Activated CD4-positive, alpha-beta T cell treated with anti-CD3 and anti-CD28 coated beads for 4 hours (primary cell): ENCODE measurements at places on chromosomes 6 and 20.

- DNase-seq: no peak
These were observed 101.6 kb downstream of the LINC00237 start for GRCh38 chr20:21004386-21005076.

DNA sequence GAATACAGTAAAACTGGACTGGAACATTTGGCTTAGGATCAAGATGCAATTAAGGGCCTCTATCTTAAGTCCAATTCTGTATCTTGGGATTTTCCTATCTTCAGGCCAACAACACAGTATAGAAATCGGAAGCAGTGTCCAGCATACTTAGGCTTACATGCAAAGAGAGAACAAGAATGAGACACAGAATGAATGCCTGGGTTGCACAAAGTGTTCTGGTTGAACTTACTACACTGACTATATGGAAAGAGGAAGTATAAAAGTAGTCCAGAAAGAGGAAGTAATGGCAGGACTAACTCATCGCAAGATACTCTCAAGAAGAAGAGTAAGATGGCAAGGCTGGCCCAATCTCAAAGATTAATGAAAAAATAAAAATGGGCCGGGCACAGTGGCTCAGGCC lies 87.6 kb downstream of the BTBD9 start:
- DNase-seq: no peak

DNA sequence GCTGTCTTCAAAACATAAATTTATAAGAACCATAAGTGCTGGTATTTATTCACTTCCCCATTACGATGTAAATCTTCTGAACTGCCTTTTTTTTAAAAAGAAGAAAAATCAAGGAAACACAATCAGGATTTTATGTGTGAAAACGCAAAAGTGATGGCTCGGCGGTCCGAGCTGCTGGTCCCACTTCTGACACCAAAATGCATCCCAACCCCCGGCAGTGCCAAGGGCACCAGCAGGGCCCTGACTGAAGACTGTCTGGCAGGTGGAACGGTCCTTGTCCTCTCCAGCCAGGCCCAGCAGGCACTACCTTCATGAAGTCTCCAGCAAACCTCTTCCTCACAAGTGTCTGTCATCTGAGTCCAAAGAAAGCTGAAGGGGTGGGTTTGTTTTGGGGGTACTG lies 41.2 kb downstream of the TBC1D7 start:
- DNase-seq: no peak

DNA sequence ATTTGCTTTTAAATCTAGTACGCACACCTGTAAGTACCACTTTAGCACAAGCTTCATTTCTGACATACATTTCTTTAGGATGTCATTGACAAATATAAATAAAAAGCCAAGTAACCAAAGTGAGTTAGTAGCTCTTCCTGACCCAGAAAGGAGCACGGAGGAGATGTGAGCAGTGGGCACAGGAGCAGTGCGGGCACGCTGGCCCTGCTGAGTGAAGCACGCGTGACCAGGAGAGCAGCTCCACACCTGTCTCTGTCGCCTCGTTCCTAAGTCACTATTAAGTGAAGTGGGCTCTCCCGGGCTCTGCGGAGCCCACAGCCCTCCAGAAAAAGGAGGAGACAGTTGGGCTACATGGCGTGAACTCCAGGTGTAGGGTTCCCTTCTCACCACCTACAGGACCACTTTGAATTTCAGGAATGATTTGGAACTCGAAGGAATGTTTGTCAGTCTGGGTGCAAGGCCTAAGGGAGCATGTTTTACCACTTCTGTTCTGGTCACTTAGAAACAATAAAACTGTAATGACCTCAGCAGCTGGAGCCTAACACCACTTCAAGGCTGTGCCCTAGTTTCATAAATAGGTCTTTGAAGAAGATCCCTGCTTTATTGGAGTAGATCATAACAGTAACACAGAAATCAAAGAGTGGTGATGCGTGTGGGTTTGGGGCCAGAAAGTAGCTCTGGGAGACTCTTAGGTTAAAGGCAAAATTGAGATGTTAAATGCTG lies 95.9 kb downstream of the FAM120B start:
- no peak for DNase-seq

- DNase-seq: no peak
These were observed 53.2 kb downstream of the GINS1 start for GRCh38 chr20:25460566-25461280.

- DNase-seq: no peak
These were observed 1.4 kb upstream of the EPM2A start for GRCh38 chr6:145736661-145737144.

DNA sequence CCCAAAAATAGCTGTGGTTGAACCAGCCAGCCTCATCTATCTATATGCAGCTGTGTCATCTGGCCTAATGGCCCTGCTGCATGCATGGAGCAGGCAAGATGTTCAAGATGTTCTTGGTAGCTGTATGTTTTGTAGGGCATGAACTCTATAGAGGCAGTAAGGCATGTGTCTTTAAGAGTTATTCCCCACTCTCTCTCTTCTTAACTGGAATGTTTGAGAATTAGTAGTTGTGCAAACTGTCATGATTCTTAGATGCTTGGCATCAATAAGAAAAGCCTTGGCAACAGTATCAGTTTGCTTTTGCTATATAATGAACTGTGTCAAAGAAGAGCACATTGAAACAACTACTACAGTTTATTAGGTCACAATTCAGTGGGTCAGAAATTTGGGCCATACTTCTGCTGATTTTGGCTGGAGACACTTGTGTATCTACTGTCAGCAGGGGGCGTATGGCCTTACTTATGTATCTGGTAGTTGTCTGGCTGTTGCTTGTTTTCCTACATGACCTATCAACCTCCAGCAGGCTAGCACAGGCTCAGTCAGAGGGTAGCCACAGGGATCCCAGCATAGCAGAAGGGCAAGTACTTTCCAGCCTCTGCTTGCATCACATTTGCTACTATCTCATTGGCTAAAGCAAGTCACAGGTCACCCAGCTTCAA lies 56.1 kb upstream of the LAMP5 start:
- DNase-seq: no peak

DNA sequence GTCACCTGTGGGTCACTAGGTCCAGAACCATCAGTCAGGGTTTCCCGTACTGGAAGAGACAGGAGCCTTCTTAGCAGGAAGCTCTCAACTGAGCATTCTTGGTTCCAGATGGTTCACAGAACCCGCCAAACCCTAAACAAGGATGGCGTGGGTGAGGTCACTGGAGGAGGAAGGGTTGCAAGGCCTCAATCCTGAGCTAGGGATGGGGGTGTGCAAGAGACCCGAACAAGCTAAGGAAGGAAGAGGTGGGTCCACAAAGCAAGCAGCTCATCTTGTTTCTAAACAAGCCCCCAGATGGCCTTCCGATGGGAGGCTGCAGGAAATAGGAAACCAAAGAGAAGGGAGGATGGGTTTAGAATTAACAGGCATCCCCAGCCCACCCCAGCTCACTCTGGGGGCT lies 92.7 kb downstream of the PREX1 start:
- no peak for DNase-seq

DNA sequence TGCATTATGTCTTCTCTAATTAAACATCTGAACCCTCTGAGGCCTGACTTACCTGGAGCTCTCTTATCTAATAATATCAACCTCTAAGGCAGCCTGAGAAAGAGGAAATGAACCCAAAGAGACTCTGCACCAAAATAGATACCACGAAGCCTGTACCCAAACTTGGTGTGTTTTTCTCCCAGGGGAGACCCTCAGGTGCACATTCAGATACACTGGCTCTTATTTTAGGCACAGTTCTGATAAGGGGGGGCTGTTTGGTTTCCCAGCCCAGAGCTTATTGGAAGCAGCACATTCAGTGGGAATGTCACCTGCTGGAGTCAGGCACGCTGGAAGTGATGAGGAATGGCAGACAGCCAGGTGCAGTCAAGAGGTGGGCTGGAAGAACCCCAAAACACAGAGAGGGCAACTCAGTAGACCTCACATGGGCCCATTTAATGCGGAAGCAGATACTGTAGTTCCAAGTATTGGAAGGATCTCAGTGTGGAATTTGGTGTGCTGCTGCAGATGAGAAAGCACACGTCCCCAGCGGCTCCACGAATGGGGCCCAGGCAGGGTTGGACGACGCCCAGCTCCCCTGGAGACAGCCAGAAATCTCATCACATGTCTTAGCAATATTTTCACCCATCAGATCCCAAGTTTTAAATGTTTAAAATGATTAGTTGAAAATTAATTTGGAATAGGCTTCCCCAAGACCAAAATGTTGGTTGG lies 9.7 kb upstream of the CCR6 start:
- no peak for DNase-seq

- no peak for DNase-seq
These were observed 13.1 kb downstream of the SIM1 start for GRCh38 chr6:100451577-100451976.

GRCh38 chr6:7647504-7647903 lies 57.5 kb downstream of the SNRNP48 start:
- DNase-seq: no peak

- DNase-seq: no peak
These were observed 93.3 kb downstream of the KCNQ5 start for GRCh38 chr6:72715119-72715518.

GRCh38 chr6:39926668-39927067 lies 7.6 kb downstream of the MOCS1 start:
- no peak for DNase-seq

GRCh38 chr6:136783495-136784270 lies 8.6 kb downstream of the MAP3K5 start:
- DNase-seq: no peak

- no peak for DNase-seq
These were observed 180.5 kb downstream of the IBTK start for GRCh38 chr6:82066991-82067411.

DNA sequence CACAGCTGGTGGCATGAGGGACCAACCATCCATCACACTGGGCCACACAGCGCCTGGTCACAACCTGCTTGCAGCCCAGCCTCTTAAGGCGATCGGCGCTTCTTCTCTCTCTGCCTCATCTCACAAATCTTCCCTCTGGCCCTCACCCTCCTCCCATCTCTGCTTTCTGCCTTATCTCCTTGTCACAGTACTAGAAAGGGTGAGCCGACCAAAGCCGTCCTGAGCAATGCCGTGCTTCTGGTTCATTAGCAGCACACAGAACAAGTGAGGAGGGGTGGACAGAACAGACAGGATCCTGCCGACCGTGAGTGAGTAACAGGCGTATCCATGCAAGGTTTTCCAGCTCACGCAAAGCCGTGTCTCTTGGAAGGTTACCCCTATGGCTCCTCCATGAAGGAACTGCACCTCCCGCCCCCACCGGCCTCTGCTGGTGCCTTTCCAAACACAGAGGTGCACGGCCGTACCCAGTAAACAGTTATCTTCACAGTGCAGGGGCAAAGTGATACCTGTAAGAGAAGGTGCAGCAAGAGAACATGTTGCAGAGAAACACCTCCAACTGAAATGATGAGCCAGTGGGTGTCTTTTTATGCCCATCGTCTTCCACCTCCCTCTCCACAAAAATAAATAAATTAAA lies 331.7 kb downstream of the FARS2 start:
- DNase-seq: no peak

GRCh38 chr20:4415281-4415680 lies 306.4 kb upstream of the PRND start:
- DNase-seq: no peak

- no peak for DNase-seq
These were observed 79.1 kb downstream of the SLC23A2 start for GRCh38 chr20:4922186-4922585.

DNA sequence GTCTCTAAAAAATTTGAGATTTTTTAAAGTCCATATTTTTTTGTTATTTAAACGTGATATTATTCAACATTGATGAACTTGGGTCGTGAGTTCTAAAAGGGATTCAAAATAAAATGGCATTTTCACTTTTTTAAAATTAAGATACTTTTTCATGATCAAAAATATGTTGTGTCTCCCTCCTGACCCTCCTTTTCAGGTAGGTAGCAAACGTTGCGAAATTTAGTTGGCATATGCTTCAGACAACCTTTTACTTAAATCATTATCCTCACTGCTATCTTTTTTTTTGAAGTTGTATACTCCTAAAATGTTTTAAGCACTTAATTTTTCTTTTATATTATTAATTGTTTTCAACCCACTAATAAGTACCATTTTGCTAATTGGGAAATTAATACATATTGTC lies 133.5 kb downstream of the ARHGAP18 start:
- no peak for DNase-seq

- DNase-seq: no peak
These were observed 1692.2 kb downstream of the HACE1 start for GRCh38 chr6:103167345-103168071.

- DNase-seq: no peak
These were observed 53.7 kb upstream of the ZNF217 start for GRCh38 chr20:53647286-53647821.

DNA sequence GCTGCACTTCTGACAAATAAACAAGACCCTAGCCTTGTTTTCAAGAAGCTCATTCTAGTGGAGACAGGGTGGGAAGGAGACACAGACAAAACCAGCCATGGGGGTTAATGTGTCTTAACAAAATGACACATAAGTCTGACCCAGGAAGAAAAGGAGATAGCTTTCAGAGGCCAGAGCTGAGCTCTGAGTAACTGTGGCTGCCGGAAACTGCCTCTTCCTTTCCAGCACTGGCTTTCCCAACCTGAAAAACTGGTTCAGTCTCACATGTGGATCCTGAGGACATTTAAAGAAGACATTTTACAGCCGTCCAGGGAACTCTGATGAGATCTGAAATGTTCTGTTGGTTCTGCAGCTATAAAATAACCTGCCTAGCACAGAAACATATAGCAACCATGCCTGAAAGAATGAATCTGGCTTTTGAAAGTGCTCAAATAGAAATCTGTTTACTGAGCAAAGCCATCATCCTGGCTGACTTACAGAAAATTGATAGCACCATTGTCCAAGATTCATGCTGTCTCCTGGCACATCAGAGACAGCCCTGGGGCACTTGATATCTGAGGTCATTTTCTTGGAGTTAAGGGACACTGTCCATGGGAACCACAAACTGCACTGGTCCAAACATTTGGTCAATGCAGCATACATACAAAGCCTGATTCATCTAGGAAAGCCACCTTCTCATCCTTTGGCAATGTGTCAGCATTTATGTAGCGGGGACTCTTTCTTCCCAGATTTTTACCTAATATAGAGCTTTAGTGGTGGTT lies 83.2 kb upstream of the PAX1 start:
- no peak for DNase-seq

- DNase-seq: peak; percentile 7
These were observed 26.9 kb downstream of the BFSP1 start for GRCh38 chr20:17504066-17504897.

- DNase-seq: no peak
These were observed 58.5 kb downstream of the RBM38 start for GRCh38 chr20:57449398-57450354.

- no peak for DNase-seq
These were observed 3.4 kb upstream of the TBC1D7 start for GRCh38 chr6:13331516-13332348.

DNA sequence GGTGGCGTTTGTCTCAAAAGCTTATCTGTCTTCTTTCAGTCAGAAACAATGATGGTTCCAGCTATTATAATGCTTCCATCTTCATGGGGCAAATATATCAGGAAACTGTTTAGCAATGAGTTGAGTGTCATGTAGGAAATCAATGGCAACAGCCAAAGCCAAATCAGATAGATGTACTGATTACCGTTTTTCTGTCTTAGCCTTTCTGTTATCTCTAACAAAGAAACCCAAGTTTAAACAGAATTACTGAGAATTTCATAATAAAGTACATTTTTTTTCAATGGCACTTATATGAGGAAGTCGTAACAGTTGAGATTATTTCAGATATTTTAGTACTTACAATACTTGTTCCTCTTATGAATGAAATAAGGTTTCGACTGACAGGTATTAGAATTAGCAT lies 1.2 kb downstream of the NOX3 start:
- DNase-seq: no peak
